ENCODE measurements at places on chromosomes 6 and 20. TPM values are rescaled to one million over a fixed set of nuclear protein-coding genes. Genes with fewer than 3 reads are reported as not detected.

WFDC12 gene
- 0.28 TPM for total RNA-seq

OPN5 gene
- not detected for total RNA-seq

ME1 gene
- total RNA-seq: 11.3 TPM

TRIM15 gene
- total RNA-seq: not detected
